ENCODE measurements at places on chromosomes 3 and 15.

DNA sequence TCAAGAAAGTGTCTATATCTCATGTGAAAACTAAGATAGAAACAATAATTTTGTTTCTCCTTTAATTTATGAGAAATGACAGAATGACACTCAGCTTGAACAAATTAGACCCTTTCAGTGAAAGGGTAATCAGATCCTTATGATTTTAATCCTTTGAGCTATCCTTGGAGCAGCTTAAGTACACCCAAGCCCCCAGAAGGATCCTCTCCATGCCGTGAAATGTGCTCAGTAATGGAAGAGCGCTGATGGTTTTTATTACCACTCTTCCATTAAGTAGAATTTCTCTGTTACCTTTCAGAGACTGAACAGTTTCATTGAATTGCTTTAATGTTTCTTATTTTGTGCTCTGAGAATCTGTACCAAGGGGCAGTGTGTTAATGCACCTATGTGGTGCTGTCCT is 54.3 kb downstream of the HMG20A start:
- DNase-seq = no peak

DNA sequence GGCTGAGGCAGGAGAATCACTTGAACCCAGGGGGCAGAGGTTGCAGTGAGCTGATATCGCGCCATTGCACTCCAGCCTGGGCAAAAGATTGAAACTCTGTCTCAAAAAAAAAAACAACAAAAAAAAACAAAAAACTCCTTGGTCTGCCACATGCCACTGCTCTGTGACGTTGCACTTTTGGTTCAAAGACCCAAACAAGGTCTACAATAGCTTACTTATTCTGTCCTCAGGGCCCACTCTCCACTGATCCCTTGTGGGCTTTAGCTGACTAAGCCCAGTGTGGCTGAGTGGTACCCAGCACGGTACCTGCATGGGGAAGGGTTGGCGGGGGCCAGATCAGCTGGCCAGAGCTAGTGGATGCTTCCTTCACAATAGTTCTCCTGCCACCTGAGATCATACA is 1.8 kb downstream of the MON1A start:
- no peak for DNase-seq

DNA sequence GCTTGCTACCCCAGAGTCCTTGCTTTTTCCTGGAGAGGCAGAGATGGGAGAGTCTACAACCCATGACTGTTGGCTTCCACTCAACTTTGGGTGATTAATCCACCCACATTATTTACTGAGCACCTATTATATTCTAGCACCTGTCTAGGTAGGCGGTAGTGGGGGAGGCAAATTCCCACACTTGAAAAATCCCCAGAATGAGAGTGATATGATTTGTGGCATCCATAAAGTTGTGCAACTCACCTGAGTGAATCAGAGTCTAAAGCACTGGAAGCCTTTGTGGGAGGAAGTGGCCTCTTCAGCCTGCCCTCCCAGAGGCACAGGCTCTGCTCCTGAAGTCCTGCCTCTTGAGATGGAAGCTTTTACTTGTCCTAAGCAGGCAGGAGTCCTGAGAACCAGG is 40.4 kb upstream of the CTNNB1 start:
- DNase-seq = no peak

- no peak for DNase-seq
These were observed 375.8 kb upstream of the ARPP21 start for GRCh38 chr3:35263477-35263876.

DNA sequence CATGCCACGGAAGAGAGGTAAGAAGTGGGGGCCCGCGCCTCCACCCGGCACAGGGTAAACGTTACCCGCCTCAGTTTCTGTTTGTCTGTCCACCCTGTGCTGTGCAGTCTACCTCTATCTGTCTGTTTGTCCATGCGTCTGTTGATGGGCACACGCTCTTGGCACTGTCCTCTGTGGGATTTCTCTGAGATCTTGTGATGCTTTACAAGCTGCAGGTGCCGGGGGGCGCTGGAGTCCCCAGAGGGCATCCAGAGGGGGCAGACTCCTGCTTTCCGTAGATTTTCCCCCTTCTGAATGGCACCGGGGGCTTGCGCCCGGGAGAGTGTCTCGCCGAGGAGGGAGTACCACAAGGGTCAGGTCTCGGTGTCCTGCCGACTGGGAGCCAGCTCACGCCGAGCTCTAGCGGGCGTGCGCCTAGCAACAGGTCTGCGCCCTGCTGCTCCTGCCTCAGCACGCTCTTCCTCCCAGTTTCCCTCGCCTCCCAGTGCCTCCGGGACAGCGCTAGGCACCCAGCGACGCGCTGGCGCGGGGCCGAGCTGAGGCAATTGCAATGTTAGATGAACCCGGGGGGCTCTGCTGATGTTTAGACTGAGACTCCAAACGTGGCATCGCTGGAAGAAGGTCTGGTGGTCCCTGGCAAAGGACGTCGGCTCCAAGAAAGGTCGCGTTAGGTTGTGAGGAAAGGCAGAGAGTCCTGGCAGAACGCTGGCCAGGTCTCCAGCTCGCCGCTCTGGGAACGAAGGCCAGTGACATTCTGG is 667 bp downstream of the CEMIP start:
- peak; percentile 41 for DNase-seq

GRCh38 chr3:183892610-183893214 is 8.0 kb upstream of the PARL start:
- DNase-seq = no peak

GRCh38 chr3:87121856-87122255 is 105.3 kb upstream of the CHMP2B start:
- no peak for DNase-seq

DNA sequence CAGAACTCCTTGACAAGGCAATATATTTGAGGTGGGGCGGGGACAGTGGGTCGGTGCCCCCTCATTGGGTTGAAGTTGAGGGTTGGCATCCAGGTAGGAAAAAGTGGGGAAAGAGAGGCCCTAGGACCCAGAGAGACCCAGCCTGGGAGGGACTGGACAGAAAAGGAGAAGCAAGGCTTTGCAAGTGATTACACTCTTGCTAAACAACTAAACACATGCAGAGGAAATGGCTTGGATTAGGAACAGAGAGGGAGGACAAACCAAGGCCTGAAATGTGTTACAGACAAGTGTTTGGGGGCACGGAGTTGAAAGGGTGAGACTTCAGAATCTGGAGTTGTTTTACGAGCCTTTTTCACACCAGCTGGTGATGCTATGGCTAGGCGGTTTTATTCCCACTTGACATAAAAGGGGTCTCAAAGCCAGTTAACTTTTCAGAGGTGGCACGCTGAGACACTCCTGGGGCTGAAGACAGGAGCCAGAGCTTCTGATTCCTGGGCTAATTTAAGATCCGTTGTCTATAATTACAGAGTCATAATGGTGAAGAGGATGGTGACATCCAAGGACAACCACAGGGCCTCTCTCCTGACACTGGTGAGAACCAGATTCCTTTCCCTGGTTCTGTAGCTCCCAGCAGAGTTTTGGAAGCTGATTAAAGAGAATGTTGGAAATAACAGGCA is 7.7 kb upstream of the KCTD6 start:
- no peak for DNase-seq

GRCh38 chr15:63051156-63052066 is 8.9 kb downstream of the TPM1 start:
- DNase-seq = no peak

GRCh38 chr15:75738014-75738646 is 25.5 kb upstream of the CSPG4 start:
- DNase-seq = no peak

GRCh38 chr15:52804526-52805081 is 14.5 kb upstream of the ONECUT1 start:
- no peak for DNase-seq

DNA sequence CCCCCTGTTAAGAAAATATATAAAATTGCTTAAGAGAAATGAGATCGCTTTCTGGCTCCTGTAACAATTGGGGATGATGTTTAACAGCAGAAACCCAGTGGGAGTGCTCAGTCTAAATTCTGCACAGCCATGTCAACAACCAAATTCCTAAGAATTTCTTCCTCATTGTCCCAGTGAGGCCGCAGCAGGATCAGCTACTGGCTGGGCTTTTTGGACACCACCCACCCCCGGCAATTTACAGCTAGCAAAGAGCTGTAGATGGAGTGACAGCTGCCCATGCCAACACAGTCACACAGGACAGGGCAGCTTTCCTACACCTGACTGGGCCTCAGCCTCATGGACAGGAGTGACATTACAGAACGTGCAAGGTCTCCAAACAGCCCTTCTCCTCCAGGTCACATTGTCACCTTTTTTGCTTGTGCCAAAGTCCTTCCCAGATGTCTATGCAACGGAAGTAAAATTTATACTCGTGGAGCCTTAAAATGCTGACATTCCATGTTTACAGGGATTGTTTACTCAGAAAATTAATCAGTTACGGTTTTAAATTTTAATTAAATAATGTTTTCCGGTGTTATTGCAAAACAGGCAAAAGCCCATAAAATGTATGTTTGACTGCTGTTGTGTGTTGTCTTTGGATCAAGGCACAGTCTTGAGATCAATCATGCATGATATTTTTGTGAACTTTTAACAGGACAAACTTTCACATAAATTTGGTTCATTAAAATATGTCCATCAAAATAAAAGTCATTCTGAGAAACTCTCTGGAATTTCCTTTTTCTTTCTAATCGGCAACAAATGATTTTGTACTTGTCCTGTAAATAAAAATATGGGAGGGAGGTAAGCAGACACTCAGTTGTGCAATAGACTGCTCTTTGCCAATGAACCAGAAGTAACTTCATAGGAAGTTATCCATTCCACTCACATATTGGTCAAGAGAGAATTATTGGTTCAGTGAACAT is 943.2 kb downstream of the MCTP2 start:
- DNase-seq = no peak

DNA sequence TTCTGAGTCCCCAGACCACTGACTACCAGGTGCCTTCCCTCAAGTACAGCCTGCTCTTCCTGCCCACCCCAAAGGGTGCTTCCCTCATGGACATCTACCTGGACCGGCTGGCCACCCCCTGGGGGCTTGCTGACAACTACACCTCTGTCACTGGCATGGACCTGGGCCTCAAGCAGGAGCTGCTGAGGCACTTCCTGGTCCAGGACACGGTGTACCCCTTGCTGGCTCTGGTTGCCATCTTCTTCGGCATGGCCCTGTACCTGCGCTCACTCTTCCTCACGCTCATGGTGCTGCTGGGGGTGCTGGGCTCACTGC is 9.3 kb downstream of the DISP2 start:
- DNase-seq = no peak

- DNase-seq = no peak
These were observed 18.4 kb downstream of the FNDC3B start for GRCh38 chr3:172057624-172058327.

- no peak for DNase-seq
These were observed 33.9 kb upstream of the STRIT1 start for GRCh38 chr3:155327430-155327829.

- no peak for DNase-seq
These were observed 252.6 kb downstream of the KLF13 start for GRCh38 chr15:31579282-31579681.

DNA sequence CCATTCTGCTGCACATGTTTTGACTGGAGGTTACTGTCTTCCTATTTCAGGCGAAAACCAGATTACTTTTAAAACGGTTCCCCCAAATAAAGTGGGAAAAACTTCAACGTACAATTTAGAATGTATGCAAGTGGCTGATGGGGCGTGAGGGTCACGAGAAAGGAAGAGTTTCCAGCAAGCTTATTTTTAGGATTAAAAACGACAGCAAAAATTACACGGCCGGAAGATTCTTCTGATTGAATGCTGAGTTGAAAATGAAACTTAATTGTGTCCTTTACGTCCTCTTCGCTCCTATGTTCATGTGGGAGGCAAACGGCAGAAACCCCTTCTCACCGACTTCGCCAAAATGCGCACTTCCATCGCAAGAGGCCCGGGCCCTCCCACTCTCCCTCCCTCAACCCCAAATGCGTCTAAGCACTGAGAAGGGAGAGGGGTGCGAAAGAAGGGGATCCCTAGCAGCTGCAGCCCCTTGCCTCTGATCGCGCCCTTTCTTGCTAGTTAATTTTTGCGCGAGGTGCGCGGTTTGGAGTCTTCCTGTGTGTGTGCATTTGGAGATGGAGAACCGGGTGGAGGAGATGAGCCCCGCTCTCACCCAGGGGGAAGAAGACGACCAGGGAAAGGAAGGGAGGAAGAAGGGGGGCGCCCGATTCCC is 656 bp downstream of the CD47 start:
- DNase-seq = no peak

Measured in nucleus accumbens (tissue), 56 donors.